Urothelium cell line (cell line): ENCODE measurements at places on chromosomes 1 and 21.

DNA sequence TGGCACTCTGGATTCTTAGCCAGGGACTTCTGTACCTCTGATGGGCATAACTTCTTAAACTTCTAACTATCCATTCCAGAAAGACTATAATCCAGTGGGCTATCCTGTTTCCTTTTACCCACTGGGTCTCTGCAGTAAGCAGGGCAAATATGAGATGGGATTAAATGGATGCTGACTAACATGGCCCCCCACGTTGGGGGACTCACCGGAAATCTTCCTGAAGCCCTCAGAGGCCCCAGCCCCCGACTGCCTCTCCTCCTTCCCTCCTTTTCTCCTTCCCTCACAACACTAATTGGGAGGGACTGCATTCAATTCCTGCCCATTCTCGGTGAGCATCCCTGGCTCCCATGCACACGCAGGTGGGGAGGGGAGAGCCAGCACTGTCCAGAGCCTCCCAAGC is 70.1 kb downstream of the SSBP3 start:
- no peak for DNase-seq

DNA sequence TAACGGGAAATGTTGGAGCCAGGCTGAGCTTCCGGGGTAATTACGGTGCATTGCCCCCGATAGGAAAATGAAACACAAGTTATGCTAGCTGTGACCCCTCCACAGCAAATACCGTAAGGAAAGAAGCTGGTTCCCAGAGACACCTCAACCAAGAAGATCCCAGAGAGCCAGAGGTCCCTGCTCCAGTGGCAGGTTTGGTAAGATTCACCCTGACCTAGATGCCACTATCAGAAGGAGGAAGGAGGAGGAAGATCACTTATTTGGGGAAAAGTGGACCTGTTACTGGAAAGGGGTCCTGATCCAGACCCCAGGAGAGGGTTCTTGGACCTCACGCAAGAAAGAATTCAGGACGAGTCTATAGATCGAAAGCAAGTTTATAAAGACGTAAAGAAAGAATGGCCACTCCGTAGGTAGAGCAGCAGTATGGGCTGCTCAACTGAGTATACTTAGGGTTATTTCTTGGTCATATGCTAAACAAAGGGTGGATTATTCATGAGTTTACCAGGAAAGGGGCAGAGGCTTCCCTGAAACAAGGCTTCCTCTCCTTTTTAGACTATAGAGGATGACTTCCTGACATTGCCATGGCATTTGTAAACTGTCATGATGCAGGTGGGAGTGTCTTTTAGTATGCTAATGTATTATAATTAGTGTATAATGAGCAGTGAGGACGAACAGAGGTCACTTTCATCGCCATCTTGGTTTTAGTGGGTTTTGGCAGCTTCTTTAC is 7.5 kb upstream of the CAPN9 start:
- DNase-seq, result no peak

- peak; percentile 74 for DNase-seq
Measured at GRCh38 chr1:45299981-45300668, 26.6 kb upstream of the HPDL start.

- DNase-seq, result no peak
Measured at GRCh38 chr1:182260516-182260915, 131.1 kb downstream of the GLUL start.

DNA sequence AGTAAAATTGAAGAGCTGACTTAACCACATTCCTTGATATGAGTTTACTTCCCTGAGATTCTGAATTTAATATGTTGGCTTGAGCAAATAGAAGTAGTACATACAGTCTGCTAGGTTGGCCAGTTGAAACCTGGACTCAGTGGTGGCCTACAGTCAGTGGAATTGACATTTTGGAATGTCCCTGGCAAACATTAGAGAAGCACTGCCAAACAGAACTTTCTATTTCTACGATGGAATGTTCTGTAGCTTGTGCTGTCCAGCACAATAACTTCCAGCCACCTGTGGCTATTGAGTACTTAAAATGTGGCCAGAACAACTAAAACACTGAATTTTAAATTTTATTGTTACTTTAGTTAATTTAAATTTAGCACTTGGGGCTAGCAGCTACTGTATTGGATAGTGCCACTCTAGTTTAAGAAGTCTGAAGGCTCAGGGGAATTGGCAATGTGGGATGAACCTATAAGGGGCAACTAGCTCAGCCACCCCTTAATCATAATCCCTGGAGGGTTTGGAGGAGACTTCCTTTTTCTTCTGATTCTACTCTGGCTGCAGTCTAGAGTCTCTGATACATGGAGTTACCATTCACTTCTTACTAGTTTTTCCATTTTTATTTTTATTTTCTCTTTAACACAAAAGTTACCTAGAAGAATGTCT is 10.3 kb upstream of the TEDDM1 start:
- no peak for DNase-seq

- DNase-seq, result no peak
Measured at GRCh38 chr1:194296201-194296600, 1109.8 kb upstream of the B3GALT2 start.

GRCh38 chr1:185350027-185350442 is 33.0 kb upstream of the IVNS1ABP start:
- DNase-seq, result no peak

DNA sequence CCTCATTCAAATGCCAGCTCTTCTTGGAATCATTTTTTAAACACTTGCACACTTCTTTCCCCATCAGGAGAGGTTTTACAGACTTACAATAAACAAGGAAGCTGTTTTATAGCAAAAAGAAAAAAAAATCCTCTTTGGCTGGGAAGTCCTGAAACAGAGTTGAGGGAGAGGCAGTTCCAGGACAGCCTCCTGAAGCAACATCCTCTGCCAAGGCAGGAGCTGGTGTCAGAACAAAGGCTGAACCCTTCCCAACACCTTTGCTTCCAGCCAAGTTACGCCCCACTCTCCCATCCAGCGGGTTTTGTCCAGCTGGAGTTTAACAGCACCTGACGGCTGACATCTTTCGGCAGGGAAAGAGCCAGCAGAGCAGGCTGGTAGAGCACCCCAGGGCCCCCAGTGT is 287.8 kb downstream of the RRAGC start:
- no peak for DNase-seq

DNA sequence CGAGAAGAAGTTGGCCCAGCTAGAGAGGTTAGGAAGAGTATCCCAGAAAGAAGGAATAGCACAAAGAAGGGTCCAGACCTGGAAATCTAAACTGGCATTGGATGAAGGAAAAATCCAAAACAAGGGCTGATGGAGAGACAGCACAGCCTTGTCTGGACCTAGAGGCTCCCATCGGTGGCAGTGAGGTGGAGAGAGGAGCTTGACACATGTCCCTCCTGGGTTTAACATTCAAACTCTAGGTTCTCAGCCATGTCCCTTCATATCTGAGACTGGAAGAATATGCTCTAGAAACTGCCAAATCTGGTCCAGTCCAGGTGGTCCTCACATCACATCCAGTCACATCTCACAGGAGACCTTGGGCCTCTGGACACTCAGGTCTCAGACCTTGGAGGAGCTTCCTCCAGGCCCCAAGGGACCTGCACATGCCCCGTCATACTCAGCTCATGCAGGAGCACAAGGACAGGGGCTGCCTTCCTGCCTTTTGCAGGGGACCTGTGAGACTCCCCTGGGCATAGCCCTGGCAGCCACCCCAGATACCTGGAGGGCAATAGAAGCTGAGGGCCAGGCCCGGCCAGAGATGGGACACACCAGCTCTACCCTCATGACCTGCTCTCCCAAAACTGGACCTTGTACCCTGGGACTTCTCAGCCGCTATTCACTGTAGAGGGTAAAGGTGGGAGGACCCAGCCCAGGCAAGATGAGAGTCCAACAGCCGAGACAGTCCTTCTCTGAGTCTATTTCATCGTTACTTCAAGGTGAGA is 7.5 kb downstream of the TMEM125 start:
- DNase-seq, result no peak

- peak; percentile 61 for DNase-seq
Measured at GRCh38 chr1:152110365-152110859, 4.8 kb downstream of the TCHH start.
